Heart right ventricle (tissue), 16 donors: ENCODE measurements at places on chromosomes 3 and 15. TPM values are rescaled to one million over a fixed set of nuclear protein-coding genes. Genes with fewer than 3 reads are reported as not detected.

The CLDN18 gene
- not detected for total RNA-seq

The C3orf38 gene
- total RNA-seq: 12.8 TPM

The SLCO3A1 gene
- total RNA-seq: 57.2 TPM

The TEX9 gene
- total RNA-seq: 0.80 TPM

The PRTG gene
- 0.46 TPM for total RNA-seq

The MEF2A gene
- 172 TPM for total RNA-seq

The LRRC31 gene
- total RNA-seq: not detected

The HCLS1 gene
- total RNA-seq: 14.2 TPM

The FRG2C gene
- not detected for total RNA-seq

The FILIP1L gene
- 52.7 TPM for total RNA-seq

The NRG4 gene
- total RNA-seq: not detected

The HACD3 gene
- total RNA-seq: 13.4 TPM

The GOLGA6L4 gene
- total RNA-seq: 1.6 TPM

The HYKK gene
- total RNA-seq: 6.4 TPM

The VILL gene
- total RNA-seq: 1.6 TPM

The TRIM42 gene
- total RNA-seq: not detected

The GREM1 gene
- 0.28 TPM for total RNA-seq

The FBXL2 gene
- 2.5 TPM for total RNA-seq

The LRRK1 gene
- total RNA-seq: 2.7 TPM

The ZBTB20 gene
- total RNA-seq: 44.1 TPM

The DPPA2 gene
- total RNA-seq: not detected

The RTP1 gene
- not detected for total RNA-seq

The ADGRG7 gene
- not detected for total RNA-seq

The RAB8B gene
- 11.3 TPM for total RNA-seq

The GXYLT2 gene
- total RNA-seq: 16.2 TPM

The ZNF774 gene
- total RNA-seq: 10.4 TPM

The OR5H15 gene
- not detected for total RNA-seq

The ALG1L2 gene
- not detected for total RNA-seq

The UBA7 gene
- 31.8 TPM for total RNA-seq

The C2CD4A gene
- total RNA-seq: not detected

The STAC gene
- total RNA-seq: 0.64 TPM

The CPLX3 gene
- total RNA-seq: 0.66 TPM

The NUP210 gene
- total RNA-seq: 2.5 TPM

The C3orf49 gene
- not detected for total RNA-seq

The GOLGA8G gene
- total RNA-seq: not detected

The GATM gene
- 61.5 TPM for total RNA-seq

The RPS17 gene
- 675 TPM for total RNA-seq

The GOLGB1 gene
- 37.1 TPM for total RNA-seq

The FYTTD1 gene
- 75.0 TPM for total RNA-seq

The SLC24A5 gene
- total RNA-seq: not detected

The NECTIN3 gene
- 4.9 TPM for total RNA-seq

The GOLGA6B gene
- total RNA-seq: not detected

The ACAD11 gene
- total RNA-seq: 27.0 TPM

The RAD54L2 gene
- total RNA-seq: 13.8 TPM

The MYL3 gene
- 5,377 TPM for total RNA-seq

The NR2E3 gene
- 0.26 TPM for total RNA-seq

The MKRN2OS gene
- total RNA-seq: not detected

The ZNF609 gene
- 14.2 TPM for total RNA-seq
